Right renal pelvis (tissue), 4 donors: ENCODE measurements at places on chromosomes 7 and 10. TPM values are rescaled to one million over a fixed set of nuclear protein-coding genes. Genes with fewer than 3 reads are reported as not detected.

Gene SPDYE11
- polyA plus RNA-seq: 0.97 TPM

Gene CRHR2
- polyA plus RNA-seq: 0.25 TPM

DNA sequence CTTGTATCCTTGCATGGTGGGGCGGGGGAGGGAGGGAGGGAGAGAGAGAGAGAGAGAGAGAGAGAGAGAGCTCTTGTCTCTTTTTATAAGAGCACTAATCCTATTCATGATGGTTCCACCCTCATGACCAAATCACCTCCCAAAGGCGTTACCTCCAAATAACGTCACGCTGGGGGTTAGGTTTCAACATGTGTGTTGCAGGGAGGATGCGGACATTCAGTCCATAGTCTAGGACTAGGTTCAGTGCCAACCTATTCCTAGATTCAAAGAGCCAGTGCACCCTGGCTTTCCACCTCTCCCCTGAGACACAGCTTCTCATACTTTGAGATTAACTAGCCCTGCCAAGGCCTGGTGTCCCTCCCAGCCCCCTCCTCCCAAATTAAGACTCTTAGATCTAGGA is 123.0 kb downstream of the GRK5 start:
- no peak for DNase-seq

GRCh38 chr7:5237286-5237685 is 45.5 kb upstream of the SLC29A4 start:
- DNase-seq: no peak

DNA sequence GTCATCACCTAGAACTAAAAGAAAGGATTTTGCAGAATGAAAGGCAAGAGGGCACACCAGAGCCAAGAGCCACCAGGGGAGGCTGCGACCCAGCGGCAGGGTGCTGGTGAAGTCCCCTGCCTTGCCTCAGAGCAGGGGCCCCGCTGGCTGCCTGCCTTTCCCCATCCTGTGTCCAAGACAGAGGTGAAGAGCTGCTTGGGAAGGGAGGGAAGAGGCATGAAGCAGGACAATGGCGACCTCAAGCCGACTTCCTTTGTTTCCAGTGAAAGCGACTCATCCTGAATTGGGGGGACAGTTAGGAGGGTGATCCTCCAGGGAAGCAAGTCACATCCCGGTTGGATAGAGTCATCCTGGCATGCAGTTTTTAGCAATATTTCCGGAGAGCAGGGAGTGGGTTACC is 255.5 kb upstream of the YAE1 start:
- DNase-seq: no peak
